ENCODE measurements at places on chromosomes 5 and 9.

DNA sequence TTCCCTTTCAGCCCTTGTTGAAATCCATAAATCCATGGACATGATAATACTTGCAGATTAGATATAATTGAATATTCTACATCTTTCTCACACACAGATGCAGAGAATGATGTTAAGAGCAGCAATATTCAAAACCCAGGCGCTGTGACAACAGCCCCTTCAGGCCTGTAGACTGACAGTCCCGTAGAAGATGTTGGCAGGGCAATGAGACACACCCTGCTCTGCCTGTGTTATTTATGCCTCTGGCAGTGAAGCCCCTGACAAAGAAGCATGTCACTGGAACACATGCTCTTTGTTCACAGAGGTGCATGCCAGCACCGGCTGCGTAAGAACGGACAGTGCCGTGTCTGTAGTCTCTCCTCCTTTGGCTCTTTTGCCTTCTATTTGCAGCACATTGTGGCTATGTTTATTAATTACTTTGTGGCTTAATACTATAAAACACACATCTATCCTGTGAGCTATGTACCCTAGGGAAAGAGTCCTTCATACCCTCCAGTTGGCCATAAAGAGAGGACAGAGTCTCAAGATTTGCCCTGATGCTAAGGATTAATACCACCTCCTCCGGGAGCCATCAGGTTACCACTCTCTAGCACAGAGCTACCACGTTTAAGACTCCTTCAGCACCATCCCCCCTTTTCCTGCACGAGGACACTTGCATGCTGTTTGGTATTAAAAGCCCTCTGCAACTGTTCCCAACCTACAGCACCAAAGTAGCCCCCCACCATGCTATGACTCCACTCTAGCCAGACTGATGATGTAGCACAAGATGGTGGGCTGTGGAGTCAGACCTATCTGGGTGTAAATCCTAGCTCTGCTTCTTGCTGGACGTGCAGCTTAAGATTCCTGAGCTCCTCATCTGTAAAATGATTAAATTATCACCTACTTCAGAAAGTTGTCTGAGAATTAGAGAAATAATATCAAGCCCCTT, 2.0 kb upstream of the ANP32B start:
- DNase-seq: no peak

DNA sequence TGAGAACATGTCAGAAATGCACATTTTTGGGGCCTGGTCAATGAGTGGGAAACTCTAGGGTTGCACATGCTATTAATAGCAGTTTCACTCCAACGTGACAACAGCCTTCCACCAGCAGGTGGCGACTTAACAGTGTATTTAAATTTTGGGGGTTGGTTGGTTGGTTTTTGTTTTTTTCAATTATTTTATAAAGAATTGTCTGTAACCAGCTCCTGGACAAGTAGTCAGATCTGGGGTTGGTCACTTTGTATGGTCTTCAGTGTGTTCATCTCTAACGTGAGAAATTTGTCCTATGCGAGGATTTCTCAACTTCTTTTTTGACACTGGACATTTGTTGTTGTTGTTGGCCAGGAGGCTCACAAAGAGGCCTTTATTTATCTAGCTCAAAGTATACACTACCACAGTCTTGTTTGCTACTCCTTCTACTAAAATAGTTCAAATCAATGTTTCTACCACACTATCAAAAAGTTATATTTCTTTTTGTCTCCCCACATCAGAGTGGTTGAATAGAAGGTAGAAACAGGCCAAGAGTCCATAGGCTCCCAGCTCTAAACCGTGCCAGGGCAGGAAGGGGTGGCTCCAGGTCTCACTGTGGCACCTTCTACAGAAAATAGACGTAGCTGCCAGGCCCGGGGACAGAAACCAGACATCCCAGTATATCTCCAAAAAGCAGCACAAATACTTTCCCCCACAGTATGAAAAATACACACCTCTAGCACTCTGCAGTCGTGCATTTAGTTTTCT, 110.4 kb downstream of the TRPM6 start:
- DNase-seq: peak; percentile 49

DNA sequence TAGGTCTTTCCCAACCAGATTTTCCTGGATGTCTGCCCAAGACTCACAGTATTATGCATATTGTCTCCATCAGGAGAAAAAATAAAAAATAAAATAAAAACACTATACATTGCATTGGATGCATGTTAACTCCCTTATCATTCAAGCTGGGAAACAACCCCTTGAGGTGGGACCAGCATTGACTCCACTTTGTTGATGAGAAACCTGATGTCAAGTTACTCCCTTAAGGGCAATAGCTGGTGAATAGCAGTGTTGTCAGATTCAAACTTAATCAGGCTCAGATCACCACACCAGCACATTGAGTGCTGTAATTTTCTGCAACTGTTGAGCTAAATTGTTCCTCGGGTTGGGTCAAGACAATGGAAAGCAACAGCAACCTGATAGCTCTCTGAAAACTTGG, 264.0 kb upstream of the TRIM32 start:
- DNase-seq: no peak

- no peak for DNase-seq
These were observed 323.0 kb downstream of the TMEM167A start for GRCh38 chr5:82754036-82754746.

- no peak for DNase-seq
These were observed 8.9 kb downstream of the OR13J1 start for GRCh38 chr9:35861161-35861897.

DNA sequence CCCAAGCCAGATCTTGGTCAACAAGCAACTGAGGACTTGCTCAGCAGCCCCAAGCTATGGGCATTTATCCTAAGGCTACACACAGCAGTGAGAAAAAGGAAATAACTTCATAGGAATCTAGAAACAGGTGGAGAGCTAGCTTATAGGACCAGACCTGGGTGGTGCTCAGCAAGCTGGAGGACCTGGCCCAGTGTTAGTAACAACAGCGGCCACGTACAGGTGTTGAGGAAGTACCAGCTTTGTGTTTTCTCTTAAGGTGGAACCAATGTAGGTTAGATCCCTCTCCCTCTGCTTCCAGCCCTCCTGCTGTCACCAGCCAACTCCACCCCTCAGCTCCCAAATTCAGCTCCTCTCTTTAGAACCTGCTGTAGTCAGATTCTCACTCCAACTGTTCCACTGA, 43.4 kb downstream of the IRF1 start:
- DNase-seq: no peak

- no peak for DNase-seq
These were observed 250.9 kb upstream of the ZNF608 start for GRCh38 chr5:124997186-124997893.

- no peak for DNase-seq
These were observed at the start of gene SMIM32 for GRCh38 chr5:136192526-136193321. TSS of gene SMIM32 (minus strand) at chr5:136193162. CDS start at chr5:136192524, 638 bp downstream.

DNA sequence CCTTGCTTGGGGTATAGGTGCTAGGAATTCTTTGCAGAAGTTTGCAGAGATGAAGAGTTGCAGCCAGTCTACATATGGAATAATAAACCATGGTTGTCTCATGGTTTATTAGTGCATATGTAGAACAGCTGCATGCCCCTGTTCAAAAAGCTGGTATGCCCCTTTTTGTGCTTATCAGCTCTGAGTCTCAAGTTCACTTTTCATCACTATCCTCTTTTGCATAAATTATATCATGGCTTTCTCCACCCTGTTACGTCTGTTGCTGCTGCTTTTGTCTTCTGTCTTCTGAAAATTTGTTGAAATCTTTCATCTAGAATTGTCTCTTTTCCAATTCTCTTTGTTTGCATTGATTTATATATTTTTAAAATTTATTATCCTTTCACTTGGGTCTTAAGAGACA, 172.0 kb downstream of the CPLANE1 start:
- no peak for DNase-seq

DNA sequence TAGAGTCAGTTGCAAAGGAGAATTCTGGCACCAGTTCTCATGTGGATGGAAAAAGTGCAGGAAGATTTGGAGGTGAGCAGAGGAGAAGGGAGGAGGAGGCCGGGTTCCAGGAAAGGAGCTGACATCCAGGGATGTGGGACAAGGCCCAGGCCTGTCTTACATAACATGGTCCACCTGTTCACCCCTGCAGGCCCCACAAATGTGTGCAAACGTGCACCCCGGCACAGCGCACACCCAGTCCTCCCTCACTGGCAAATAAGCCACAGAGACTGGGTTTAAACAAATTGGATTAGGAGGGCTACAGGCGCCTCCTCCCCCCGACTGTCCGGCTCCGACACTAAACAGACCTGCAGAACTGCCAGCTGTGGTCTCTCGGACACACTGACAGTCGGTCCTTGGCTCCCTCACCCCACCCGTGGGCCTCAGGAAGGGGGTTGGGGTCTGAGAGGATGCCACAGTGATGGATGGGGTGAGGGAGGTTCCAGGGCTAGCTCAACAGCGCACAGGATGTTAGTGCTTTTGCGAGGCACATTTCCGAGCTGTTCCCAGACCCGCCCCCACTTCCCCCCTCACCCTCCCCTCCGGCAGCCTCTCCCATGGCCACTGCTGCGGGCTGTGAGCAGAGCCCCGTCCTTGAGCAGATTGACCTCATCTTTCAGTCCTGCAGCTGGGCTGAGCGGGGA, 43.4 kb upstream of the IL17B start:
- DNase-seq: no peak

DNA sequence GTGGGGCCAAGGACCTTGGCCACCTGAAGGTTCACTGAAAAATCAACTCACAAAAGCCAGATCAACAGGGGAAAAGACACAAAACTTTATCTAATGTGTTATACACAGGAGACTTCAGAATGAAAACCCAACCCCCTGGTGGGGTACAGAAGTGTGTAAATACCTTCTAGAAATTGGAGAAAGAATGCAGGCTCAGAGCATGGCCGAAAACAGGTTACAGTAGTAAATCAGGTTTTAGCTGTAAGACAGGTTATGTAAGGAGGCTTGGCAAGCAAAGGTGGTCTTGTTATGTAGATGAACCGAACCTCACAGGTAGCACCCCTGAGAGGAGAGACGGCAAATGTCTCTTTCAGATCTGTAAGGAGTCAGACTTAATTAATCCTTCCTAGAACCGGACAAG, 10.0 kb downstream of the CEMIP2 start:
- no peak for DNase-seq

GRCh38 chr9:93125331-93125894, 8.6 kb downstream of the NINJ1 start:
- DNase-seq: no peak

- no peak for DNase-seq
These were observed 9.9 kb downstream of the PRDM6 start for GRCh38 chr5:123098767-123099513.

- no peak for DNase-seq
These were observed 562.7 kb downstream of the TLE4 start for GRCh38 chr9:80134487-80134886.

- no peak for DNase-seq
These were observed 184.3 kb downstream of the ZDHHC21 start for GRCh38 chr9:14508884-14509283.

GRCh38 chr5:96330530-96331140, 102.4 kb downstream of the PCSK1 start:
- DNase-seq: no peak

DNA sequence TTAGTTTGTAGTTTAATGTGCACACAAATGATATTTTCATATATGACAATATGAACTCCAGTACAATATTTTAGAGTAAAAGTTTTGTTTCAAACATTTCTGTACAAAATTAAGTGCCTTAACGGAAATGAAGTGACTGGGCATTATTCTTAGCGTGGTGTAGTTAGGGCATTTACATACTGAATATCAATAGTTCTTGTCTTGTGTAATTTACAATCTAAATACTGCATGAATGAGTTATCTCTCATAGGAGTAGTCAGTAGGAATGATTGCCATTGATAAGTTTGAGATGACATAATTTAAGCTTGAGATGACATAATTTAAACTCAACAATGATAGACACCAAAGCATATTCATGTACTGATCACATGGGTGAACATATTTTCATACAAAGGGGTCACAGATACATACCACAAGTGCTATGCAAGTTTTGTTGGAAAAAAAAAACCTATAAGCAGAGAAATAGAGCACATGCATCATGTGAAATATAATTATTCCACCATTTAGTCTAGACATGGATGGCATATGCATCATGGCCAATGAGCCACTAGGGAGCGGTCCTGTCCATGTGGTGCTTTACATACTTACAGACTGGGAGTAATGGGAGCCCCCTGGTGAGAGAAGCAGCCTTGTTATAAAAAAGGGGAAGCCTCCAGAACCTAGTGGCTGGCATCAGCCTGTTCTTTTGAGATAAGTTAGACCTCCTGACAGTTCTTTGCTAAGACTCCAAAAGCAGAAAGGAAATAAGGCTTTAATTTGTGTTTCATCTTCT, 1523.9 kb downstream of the MAT2B start:
- no peak for DNase-seq

DNA sequence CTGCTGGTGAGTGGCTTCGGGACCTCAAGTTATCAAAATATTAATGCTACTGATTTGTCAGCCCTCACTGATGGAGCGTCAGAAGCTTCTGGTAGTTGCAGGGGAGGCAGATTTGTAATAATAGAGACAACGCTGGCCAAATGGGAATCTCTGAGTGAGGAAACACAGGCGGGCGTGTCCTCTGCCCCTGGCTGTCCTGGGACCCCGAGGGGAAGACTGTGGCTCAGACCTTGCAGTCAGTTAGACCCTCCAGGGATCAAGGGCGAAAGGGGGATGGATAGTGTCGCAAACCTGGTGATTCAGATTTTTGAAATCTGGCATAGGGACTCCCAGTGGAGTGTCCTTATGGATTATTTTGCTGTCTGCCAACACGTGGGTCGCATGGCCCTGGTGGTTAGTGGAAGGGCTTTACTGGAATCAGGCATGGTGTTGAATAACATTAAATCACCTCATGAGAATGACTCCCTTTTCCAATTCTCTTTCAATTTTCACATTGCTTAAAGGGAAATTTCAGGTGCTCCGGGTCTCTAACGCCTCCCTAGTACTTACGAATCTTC, 35.1 kb upstream of the NTNG2 start:
- DNase-seq: no peak

GRCh38 chr9:93962561-93963440, 7.6 kb upstream of the BARX1 start:
- DNase-seq: peak; percentile 82

DNA sequence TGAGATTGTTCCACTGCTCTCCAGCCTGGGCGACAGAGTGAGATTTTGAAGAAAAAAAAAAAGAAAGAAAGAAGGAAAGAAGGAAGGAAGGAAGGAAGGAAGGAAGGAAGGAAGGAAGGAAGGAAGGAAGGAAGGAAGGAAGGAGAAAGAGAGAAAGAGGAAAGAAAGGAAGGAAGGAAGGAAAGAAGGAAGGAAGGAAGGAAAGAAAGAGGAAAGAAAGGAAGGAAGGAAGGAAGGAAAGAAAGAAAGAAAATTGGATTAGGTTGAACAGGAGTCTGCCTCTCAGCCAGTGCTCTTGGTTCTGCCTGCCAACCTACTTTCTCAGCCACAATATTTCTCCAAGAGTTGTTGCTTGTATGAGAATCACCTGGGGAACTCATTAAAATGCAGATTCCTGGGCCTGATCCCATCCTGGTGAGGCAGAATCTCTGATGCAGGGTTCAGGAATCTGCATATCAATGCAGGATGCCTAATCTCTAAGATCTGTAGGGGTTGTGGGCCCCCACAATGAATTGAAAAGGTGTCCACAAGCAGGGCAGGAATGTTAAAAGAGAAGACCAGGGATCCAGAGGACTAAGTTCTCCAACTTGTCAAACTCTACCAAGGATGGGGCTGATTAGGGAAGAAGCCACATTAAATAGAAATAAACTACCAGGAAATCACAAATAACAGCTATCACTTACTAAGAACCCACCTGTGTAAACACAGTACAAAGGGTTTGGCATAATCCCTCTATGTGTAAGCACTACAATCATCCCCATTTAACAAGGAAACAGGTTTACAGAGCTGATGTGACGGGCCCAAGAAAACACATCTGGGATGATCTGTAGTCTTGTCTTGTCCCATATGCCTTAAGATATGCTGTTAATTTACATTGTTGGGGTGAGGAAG, 23.4 kb upstream of the GALNT10 start:
- DNase-seq: no peak

All from stimulated activated CD4-positive, alpha-beta T cell treated with anti-CD3 and anti-CD28 coated beads, Interleukin-4, amount 100 ng/mL, for 4 hours (primary cell).